PC-9 (cell line): ENCODE measurements at places on chromosomes 1 and 21. TPM values are rescaled to one million over a fixed set of nuclear protein-coding genes. Genes with fewer than 3 reads are reported as not detected.

DNA sequence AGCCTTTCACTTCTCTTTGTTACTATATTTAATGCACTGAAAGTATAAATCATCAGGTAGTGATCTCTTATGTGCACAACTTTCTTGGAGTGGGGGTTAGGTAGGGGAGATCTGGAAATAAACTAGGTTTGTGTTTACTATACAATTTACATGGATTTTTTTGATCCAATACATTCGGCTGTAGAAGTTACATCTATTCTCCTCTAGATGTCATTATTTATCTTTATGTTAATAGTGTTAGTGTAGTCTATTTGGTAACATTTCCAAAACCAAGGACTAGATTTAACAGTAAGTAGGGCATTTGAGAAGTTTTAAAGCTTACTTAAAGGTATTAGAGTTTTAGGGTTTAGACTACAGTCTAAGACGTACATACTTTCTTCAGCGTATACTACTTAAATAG lies 5.4 kb downstream of the VPS45 start:
- no peak for DNase-seq

GRCh38 chr1:5598824-5599395 lies 393.3 kb downstream of the NPHP4 start:
- no peak for DNase-seq

GRCh38 chr1:196608390-196609369 lies at the start of gene KCNT2:
KCNT2 (minus strand) TSS chr1:196608440; CDS start chr1:196608309, 131 bp downstream.
- peak; percentile 15 for DNase-seq

The CDC42SE1 gene
- 59.4 and 62.8 TPM in 2 replicates for total RNA-seq

DNA sequence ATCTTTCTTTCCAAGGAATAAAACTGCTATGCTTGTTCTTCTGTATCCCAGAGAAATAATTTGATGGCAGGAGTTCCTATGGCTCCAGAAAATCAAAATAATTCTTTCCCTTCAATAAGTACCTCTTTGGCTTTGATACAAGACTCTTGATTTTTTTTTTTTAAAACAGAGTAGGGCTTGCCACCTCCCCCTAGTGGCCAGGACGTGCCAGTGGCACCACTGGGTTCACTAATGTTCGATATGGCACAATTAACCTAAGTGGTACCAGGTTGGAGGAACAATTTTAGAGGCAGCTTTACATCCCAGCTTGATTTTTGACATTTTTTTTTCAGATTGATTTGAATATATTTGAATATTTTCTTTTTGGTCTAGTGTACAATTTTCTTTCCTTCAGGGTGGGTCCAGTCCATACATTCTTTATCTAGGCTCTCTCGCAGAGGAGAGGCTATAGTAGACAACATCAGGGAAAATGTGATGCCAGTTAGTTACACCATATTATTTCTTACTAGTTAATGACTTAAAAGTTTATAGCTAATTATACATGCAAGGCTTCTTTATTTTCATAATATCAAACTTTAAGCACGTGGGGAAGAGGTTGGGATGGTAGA lies 330.9 kb downstream of the S1PR1 start:
- peak; percentile 22 for DNase-seq
